ENCODE measurements at places on chromosomes 2 and 18.

DNA sequence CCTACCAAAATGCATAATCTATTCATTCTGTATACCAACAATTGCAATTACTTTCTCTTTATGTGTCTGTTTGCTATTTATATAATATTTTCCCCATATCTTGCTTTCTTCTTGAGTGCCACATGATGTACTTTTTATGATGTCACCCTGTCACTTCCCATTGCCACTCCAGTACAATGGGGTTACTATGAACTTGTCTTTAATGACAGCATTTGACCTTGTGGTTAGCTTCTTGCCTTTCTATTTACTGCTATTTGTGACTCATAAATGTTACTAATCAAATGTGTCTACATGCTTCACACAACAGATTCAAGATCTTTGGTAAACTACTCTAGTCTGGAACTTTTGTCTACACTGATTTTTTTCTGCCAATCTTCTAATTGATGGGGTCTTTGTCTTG, 486.3 kb downstream of the NR4A2 start:
- DNase-seq, result no peak

GRCh38 chr2:144832048-144832447, 312.1 kb upstream of the ZEB2 start:
- no peak for DNase-seq

- DNase-seq, result no peak
Measured at GRCh38 chr2:100206731-100207255, 64.4 kb upstream of the AFF3 start.

GRCh38 chr2:109031476-109032228, 42.6 kb upstream of the EDAR start:
- DNase-seq, result no peak

GRCh38 chr2:47056374-47056773, 98.7 kb downstream of the STPG4 start:
- peak; percentile 82 for DNase-seq
